Stimulated activated CD8-positive, alpha-beta memory T cell treated with anti-CD3 and anti-CD28 coated beads, Interleukin-15, amount 100 ng/mL, for 1 hour (primary cell): ENCODE measurements at places on chromosomes 16 and 17.

DNA sequence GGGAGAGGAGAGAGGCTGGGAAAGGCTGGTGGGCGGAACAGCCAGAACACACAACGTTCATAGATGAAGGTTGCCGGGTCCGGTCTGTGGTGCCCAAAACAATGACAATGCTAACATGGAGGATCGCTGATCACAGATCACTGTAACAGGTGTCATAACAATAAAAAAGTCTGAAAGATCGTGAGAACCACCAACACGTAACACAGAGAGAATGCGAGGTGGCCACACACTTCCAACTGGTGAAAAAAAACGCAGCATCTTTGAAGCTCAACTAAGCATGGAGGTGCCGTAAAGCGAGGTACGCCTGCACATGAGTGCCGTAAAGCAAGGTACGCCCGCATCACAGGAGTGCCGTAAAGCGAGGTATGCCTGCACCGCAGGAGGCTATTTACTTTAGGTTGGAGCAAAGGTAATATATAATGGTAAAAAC, 42.3 kb downstream of the ABR start:
- no peak for DNase-seq

GRCh38 chr16:85750146-85750826, 610 bp downstream of the C16orf74 start:
- DNase-seq = no peak

- no peak for DNase-seq
Measured at GRCh38 chr17:40027614-40028012, 12.4 kb downstream of the CSF3 start.

- no peak for DNase-seq
Measured at GRCh38 chr16:79349803-79350202, 250.7 kb downstream of the MAF start.

DNA sequence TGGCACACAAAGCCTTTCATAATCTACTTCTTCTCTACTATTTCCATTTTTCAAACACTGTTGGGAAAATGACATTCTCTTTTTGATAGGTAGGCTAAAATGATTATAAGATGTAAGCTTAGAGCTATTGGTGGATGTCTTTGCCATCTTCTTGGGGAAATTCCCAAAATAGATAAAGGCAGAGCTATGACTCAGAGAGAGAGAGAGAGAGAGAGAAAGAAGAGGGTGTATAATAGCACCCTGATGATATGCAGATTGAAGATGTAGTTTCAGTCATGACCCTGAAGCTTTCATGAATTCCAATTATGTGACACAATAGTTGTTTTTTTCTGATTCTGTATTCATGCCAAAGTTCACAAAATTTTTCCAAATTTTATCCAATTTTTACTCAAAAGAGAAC, 529.1 kb downstream of the HS3ST4 start:
- no peak for DNase-seq
